Gastrocnemius medialis (tissue), 4 donors: ENCODE measurements at places on chromosomes 1 and 21. TPM values are rescaled to one million over a fixed set of nuclear protein-coding genes. Genes with fewer than 3 reads are reported as not detected.

The GPR161 gene
- 0.31 TPM for total RNA-seq

GRCh38 chr1:111281411-111281810 lies 9.2 kb upstream of the CHIA start:
- no peaks in the 10 kb centered on the region for H3K4me1 ChIP-seq
- H3K27ac ChIP-seq = no peak overlapping the region
- no peaks in the 10 kb centered on the region for H3K27me3 ChIP-seq
- no peak for DNase-seq
- no peak overlapping the region for H3K4me3 ChIP-seq

DNA sequence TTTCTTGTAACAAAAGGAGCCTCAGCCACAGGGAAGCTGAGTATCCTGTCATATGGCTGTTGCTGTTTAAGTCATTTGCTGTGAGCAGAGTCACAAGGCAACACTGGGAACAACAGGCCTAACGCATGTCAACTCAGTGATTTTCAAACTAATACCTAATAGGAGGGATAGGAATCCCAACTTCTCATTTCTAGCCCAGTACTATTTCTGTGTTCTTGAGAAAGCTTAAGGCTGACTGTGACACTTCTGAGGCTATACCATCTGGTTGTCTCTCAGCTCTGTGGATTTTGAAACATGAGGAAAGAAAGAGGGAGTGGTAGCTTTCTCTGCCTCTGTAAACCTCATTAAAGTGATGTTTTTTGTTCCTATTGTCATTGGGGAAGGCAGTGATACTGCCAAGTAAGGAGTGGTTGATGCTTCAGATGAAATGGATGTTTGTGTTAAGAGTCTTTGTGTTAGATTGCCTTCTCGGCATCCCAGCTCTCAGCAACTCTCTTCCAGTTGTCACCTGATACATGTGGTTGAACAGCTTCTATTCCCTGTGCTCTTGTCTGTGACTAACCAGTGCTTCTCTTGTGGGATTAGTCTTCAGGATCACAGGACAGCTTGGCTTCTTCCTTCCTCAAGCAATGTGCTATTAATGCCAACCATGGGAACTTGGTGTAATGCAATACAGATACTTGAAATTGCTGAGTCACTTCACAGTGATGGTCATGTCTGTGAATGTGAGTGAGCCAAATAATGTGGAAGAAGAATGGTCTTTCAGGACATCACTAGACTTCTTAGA lies 166.8 kb upstream of the IVNS1ABP start:
- no peaks in the 10 kb centered on the region for H3K27me3 ChIP-seq
- no peak overlapping the region for H3K4me3 ChIP-seq
- peak; percentile 55 for DNase-seq
- H3K4me1 ChIP-seq = peaks cover 8% of the 10 kb centered on the region
- no peaks in the 10 kb centered on the region for H3K36me3 ChIP-seq

DNA sequence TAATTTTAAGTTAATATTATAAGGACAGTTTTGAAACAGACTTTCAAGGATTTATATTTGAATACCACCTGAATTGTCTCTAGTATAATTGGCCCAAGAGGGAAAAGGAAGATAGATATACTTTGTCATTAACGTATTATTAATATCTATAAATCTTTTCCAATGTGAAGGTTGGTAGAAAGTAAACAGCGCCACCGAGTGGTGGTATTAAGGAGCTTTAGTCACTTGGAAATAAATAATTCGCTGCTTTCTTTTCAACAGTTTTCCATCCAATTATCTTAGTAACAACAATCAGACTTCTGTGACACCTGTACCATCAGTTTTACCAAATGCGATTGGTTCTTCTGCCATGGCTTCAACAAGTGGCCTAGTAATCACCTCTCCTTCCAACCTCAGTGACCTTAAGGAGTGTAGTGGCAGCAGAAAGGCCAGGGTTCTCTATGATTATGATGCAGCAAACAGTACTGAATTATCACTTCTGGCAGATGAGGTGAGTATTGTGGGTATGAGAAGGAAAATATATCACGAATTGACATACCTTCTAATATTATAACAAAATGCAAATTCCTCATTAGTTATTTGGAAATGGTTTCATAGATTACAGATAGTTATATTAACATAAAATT lies 37.7 kb downstream of the SH3GLB1 start:
- no peaks in the 10 kb centered on the region for H3K27me3 ChIP-seq
- no peaks in the 10 kb centered on the region for H3K36me3 ChIP-seq
- H3K4me3 ChIP-seq = no peak overlapping the region
- no peaks in the 10 kb centered on the region for H3K4me1 ChIP-seq
- no peak overlapping the region for H3K27ac ChIP-seq

The OR2AK2 gene
- not detected for total RNA-seq

DNA sequence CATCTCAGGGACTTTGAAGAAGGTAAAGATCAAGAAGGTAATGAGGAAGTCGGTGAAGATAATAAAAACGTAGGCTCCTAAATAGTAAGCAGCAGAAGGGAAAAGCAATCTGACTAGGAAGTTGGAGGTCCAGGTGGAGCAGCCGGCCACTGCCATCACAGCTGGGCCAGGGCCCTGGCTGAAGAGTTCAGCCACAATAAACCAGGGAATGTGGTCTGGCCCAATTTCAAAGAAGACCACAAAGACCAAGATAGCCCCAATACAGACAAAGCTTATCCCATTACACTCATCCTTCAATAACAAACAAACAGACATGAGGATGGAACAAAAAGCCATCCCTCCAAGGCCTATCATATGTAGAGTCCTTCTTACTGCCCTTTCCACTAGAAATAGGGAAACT lies 18.4 kb upstream of the JAK1 start:
- H3K36me3 ChIP-seq = no peaks in the 10 kb centered on the region
- no peaks in the 10 kb centered on the region for H3K27me3 ChIP-seq
- peaks cover 9% of the 10 kb centered on the region for H3K4me1 ChIP-seq
- no peak for DNase-seq
- no peak overlapping the region for H3K27ac ChIP-seq

The TLCD4 gene
- 10.3 TPM for total RNA-seq

GRCh38 chr1:109994654-109995053 lies 10.1 kb downstream of the AHCYL1 start:
- DNase-seq = no peak
- no peaks in the 10 kb centered on the region for H3K27me3 ChIP-seq
- H3K4me1 ChIP-seq = peaks cover 90% of the 10 kb centered on the region
- no peaks in the 10 kb centered on the region for H3K36me3 ChIP-seq
- H3K27ac ChIP-seq = peak overlapping the region; percentile 81

DNA sequence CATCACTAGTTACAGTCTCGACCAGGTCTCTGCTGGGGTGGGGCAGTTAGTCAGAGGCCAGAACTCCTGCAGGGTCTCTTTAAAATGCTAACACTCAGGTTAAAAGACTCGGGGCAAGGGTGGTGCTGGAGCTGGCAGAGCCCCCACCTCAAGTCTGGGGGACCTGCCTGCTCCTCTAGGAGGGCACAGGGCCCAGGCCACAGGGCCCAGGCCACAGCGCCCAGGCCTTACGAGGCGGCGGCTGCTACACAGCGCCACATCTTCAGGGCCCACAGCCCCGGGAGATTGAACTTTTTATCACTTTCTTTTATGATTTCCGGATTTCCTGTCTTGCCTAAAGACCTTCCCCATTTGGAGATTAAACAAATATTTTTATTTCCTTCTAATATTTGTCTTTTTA lies 10.4 kb downstream of the MPZ start:
- no peak overlapping the region for H3K27ac ChIP-seq
- H3K36me3 ChIP-seq = no peaks in the 10 kb centered on the region
- no peak overlapping the region for H3K4me3 ChIP-seq
- H3K4me1 ChIP-seq = no peaks in the 10 kb centered on the region
- no peak for DNase-seq

GRCh38 chr21:40067751-40068150 lies 200.5 kb downstream of the PCP4 start:
- H3K36me3 ChIP-seq = no peaks in the 10 kb centered on the region
- DNase-seq = no peak
- no peaks in the 10 kb centered on the region for H3K27me3 ChIP-seq
- H3K27ac ChIP-seq = no peak overlapping the region

The ABCA4 gene
- not detected for total RNA-seq

DNA sequence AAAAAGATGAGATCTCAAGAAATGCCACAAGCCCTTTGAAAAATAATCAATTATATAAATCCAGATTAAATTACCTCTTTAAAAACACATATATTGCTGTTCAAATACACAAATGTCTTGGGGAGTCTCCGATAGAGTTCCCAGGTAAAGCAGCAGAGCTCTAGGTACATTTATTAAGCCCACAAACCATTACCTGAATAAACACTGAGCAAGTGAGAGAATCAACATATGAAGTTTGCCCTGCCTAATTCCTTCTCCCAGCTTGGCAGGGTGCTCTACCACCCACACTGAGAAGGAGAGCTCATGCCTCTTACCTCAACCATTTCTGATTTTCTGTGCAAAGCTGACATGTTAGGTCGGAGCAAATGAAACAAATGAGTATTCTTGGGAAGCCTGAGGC lies 402.4 kb downstream of the KCNH1 start:
- no peaks in the 10 kb centered on the region for H3K4me1 ChIP-seq
- H3K27ac ChIP-seq = no peak overlapping the region
- no peaks in the 10 kb centered on the region for H3K36me3 ChIP-seq
- no peak for DNase-seq

GRCh38 chr1:205335692-205336091 lies 14.1 kb upstream of the NUAK2 start:
- H3K4me3 ChIP-seq = no peak overlapping the region
- DNase-seq = peak; percentile 45
- no peaks in the 10 kb centered on the region for H3K27me3 ChIP-seq
- H3K36me3 ChIP-seq = no peaks in the 10 kb centered on the region
- no peak overlapping the region for H3K27ac ChIP-seq

- DNase-seq = no peak
- no peak overlapping the region for H3K4me3 ChIP-seq
- H3K36me3 ChIP-seq = no peaks in the 10 kb centered on the region
- H3K4me1 ChIP-seq = peaks cover 93% of the 10 kb centered on the region
Measured at GRCh38 chr1:206713910-206714312, 29.2 kb downstream of the MAPKAPK2 start.

DNA sequence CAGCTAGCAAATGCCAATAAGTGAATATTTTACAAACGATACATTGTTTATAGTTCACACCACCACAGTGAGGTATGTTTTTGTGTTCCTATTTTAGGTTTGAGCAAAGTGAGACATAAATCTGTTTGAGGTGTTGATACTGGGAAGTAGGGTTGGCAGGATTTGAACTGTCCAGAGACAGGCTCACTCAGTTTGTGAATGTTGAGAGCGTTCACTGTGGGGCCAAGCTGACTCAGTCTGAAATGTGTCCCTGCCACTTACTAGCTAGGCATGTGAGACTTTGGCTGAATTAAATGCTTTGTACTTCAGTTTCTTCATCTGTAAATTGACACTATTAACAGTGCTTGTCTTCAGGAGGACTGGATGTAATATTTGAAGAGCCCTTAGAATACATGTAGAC lies 35.1 kb downstream of the DIRAS3 start:
- DNase-seq = no peak
- no peaks in the 10 kb centered on the region for H3K4me1 ChIP-seq
- H3K27me3 ChIP-seq = no peaks in the 10 kb centered on the region

GRCh38 chr1:110062612-110063011 lies 7.9 kb downstream of the ALX3 start:
- H3K27ac ChIP-seq = no peak overlapping the region
- H3K4me1 ChIP-seq = no peaks in the 10 kb centered on the region
- H3K36me3 ChIP-seq = no peaks in the 10 kb centered on the region
- no peak for DNase-seq
- peaks cover 11% of the 10 kb centered on the region for H3K27me3 ChIP-seq

GRCh38 chr1:42801832-42802473 lies 15.0 kb upstream of the ERMAP start:
- H3K27ac ChIP-seq = no peak overlapping the region
- H3K27me3 ChIP-seq = no peaks in the 10 kb centered on the region
- no peak for DNase-seq
- H3K4me1 ChIP-seq = no peaks in the 10 kb centered on the region

DNA sequence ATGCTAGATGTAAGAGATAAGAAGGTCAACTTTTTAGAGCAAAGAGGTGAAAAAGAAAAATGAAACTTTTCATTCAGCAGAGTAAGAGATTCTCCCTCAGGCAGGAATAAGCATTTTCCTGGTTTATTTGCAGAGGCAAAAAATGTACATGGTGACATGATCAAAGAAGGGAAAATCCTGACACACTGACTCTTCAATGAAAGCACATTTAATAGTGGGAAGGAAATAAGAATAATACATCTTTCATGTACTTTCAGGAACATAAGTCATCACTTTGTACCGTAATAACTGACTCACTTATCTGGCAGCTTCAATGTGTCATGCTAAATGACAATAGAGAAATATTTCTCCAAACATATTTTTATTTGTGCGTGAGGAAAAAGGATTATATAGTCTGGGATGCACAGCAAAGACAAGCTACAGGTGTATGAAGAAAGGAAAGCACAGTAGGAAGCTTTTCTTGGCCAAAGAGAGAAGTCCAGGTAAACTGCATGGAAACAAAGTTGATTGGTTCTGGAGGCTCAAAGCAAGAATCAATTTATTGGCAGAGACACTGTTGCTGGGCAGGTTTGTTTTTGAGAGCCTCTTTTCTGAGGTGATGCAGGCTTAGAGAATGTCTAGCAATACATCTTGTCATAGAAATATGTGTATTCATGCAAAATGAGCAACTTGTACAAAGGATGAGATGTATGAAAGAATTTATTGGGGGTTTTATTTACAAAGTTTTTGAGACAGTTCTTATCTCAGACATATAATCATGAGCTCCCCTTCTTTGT lies 1409.0 kb downstream of the PLA2G4A start:
- H3K4me1 ChIP-seq = no peaks in the 10 kb centered on the region
- no peak for DNase-seq
- no peaks in the 10 kb centered on the region for H3K36me3 ChIP-seq
- H3K4me3 ChIP-seq = no peak overlapping the region
- H3K27ac ChIP-seq = no peak overlapping the region

GRCh38 chr21:36684957-36685714 lies 13.8 kb upstream of the SIM2 start:
- no peak overlapping the region for H3K4me3 ChIP-seq
- peaks cover 17% of the 10 kb centered on the region for H3K4me1 ChIP-seq
- H3K27ac ChIP-seq = peak overlapping the region; percentile 37
- H3K36me3 ChIP-seq = no peaks in the 10 kb centered on the region

- H3K27ac ChIP-seq = no peak overlapping the region
- H3K27me3 ChIP-seq = no peaks in the 10 kb centered on the region
- no peak for DNase-seq
- H3K4me3 ChIP-seq = no peak overlapping the region
- no peaks in the 10 kb centered on the region for H3K36me3 ChIP-seq
- no peaks in the 10 kb centered on the region for H3K4me1 ChIP-seq
Measured at GRCh38 chr1:145901312-145902021, 8.4 kb downstream of the ITGA10 start.

- H3K27ac ChIP-seq = no peak overlapping the region
- H3K27me3 ChIP-seq = no peaks in the 10 kb centered on the region
- no peak overlapping the region for H3K4me3 ChIP-seq
- H3K4me1 ChIP-seq = no peaks in the 10 kb centered on the region
- H3K36me3 ChIP-seq = no peaks in the 10 kb centered on the region
Measured at GRCh38 chr1:119217309-119217828, 76.9 kb upstream of the WARS2 start.

The IFT25 gene
- 3.0 TPM for total RNA-seq

The CELA3B gene
- not detected for total RNA-seq

- H3K27ac ChIP-seq = no peak overlapping the region
- H3K4me1 ChIP-seq = no peaks in the 10 kb centered on the region
- DNase-seq = no peak
Measured at GRCh38 chr1:34405266-34405959, 228.7 kb downstream of the C1orf94 start.

The CD84 gene
- total RNA-seq = 1.1 TPM
